Regular cardiac myocyte (primary cell): ENCODE measurements at places on chromosomes 6 and 20. TPM values are rescaled to one million over a fixed set of nuclear protein-coding genes. Genes with fewer than 3 reads are reported as not detected.

The MOG gene
- total RNA-seq: not detected in 2 replicates

The VSTM2L gene
- total RNA-seq: 2.5 and 3.7 TPM in 2 replicates

The RIPOR3 gene
- 5.4 and 13.2 TPM in 2 replicates for total RNA-seq

The ATP6V1G2 gene
- 1.2 and 5.1 TPM in 2 replicates for total RNA-seq

The EEF1E1 gene
- total RNA-seq: 63.1 and 121 TPM in 2 replicates

The ZDHHC14 gene
- total RNA-seq: 3.8 and 4.8 TPM in 2 replicates

The SS18L1 gene
- total RNA-seq: 10.1 and 11.3 TPM in 2 replicates

The SNAI1 gene
- total RNA-seq: 0.56 and 1.3 TPM in 2 replicates

The SLC35D3 gene
- total RNA-seq: under 0.01 TPM in 1 of 2 replicates, not detected in the other

The SRC gene
- 7.5 and 11.0 TPM in 2 replicates for total RNA-seq

The KCNK17 gene
- not detected in 2 replicates for total RNA-seq

The GABRR1 gene
- total RNA-seq: not detected in 2 replicates

The VIP gene
- total RNA-seq: not detected in 2 replicates

The FAM229B gene
- total RNA-seq: 28.4 and 33.8 TPM in 2 replicates

The IP6K3 gene
- under 0.01 and 0.28 TPM in 2 replicates for total RNA-seq

The C6orf52 gene
- 0.56 TPM in 1 of 2 replicates, not detected in the other for total RNA-seq

The TRERF1 gene
- total RNA-seq: 2.0 and 2.9 TPM in 2 replicates

The PCSK2 gene
- not detected in 2 replicates for total RNA-seq

The PTGIS gene
- total RNA-seq: 39.9 and 191 TPM in 2 replicates

The LY86 gene
- not detected in 2 replicates for total RNA-seq
